Stimulated activated CD8-positive, alpha-beta memory T cell treated with anti-CD3 and anti-CD28 coated beads, Interleukin-4, amount 100 ng/mL, for 24 hours (primary cell): ENCODE measurements at places on chromosomes 16 and 17.

DNA sequence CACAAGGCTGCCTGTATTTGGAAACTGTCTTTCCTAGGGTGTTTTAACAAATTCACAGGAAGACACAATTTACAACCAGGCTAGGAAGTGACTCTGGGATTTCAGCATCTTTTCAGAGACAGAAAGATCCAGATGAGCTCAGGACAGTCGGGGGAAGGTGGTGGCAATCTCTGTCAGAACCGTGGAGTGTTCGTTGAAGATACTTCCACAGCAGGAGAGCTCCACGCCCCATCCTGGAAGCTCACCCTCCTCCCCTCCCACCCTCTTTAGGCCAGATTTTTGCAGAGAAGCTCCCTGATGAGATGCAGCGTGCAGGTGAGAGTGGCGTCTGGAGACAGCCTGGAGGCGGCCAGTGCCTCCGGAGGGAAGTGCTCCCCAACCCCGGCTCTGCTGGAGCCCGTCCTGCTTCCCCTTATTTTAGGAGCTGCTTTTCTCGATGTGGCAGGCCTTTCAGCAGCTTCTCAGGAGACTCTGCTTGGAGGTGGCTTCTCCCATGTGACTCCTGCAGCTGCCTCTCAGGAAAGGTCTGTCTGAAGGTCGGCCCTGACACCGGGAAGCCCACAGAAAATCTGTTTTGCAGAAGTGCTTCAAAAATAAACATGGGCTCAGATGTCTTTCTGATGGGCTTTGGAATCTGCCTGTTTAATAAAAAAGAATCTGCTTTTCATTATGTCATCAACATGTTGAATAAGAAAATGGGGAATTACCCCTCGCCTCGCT, 186.4 kb upstream of the CHMP6 start:
- no peak for DNase-seq

DNA sequence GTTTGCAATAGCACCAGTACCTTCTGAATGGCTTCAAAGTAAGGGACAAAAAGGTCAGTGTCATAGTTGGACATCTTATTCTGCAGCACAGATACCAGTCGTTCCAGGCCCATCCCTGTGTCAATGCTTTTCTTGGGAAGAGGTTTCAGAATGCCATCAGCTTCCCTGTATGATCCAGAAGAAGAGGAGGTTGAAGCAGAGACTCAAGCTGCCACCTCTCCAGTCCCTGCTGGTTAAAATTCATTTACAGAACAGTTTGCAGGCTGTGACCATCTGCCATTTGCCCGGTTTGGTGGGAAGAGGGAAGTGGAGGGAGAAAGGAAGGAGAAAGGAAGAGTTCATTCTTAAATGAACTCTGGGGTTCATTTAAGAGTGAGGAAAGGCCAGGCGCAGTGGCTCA, 18.4 kb upstream of the EXOSC6 start:
- DNase-seq: no peak

GRCh38 chr17:42521036-42521435, 15.0 kb upstream of the NAGLU start:
- no peak for DNase-seq

- no peak for DNase-seq
Observed at GRCh38 chr16:1460602-1461138, 14.2 kb downstream of the CLCN7 start.

GRCh38 chr17:77227461-77228240, 86.9 kb downstream of the SEC14L1 start:
- no peak for DNase-seq

DNA sequence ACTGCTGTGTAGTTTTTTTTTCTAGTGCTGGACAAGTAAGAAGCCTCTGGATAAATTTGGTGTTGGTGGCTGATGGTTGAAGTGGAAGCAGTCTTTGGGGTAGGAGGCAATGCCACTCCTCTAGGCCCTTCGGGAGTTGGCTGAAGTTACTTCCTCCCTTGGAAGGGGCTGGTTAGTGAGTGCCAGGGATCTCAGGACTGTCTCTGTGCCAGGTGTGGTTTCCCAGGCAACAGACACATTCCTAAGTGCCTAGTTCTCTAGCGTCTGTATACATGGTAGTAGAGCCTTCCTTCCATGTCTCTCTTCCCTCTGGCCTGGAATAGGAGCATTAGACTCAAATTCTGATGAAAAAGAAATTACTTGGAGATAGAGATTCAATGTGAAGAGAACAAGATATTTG, 15.3 kb downstream of the TMEM98 start:
- no peak for DNase-seq
